Fibroblast of villous mesenchyme (primary cell): ENCODE measurements at places on chromosomes 7 and 10.
A peak's percentile ranks its signal among the peaks of the same experiment; 100 is the strongest.

- DNase-seq = no peak
Observed at GRCh38 chr10:117457071-117457810, 82.0 kb upstream of the PDZD8 start.

GRCh38 chr10:31617757-31618156 is 298.7 kb downstream of the ZEB1 start:
- DNase-seq = no peak

GRCh38 chr10:60870803-60871202 is 73.2 kb downstream of the RHOBTB1 start:
- DNase-seq = no peak

GRCh38 chr7:23808421-23808820 is 98.4 kb downstream of the STK31 start:
- no peak for DNase-seq

- peak; percentile 69 for DNase-seq
Observed at GRCh38 chr7:128425850-128426249, 16.1 kb upstream of the IMPDH1 start.

DNA sequence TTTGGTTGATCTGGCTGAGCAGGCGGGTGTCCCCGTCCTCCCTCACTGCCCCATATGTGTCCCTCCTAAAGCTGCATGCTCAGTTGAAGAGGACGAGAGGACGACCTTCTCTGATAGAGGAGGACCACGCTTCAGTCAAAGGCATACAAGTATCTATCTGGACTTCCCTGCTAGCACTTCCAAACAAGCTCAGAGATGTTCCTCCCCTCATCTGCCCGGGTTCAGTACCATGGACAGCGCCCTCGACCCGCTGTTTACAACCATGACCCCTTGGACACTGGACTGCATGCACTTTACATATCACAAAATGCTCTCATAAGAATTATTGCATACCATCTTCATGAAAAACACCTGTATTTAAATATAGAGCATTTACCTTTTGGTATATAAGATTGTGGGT is 26.9 kb upstream of the TRIM56 start:
- DNase-seq = peak; percentile 74

GRCh38 chr7:39678930-39679709 is 55.7 kb downstream of the RALA start:
- peak; percentile 71 for DNase-seq

DNA sequence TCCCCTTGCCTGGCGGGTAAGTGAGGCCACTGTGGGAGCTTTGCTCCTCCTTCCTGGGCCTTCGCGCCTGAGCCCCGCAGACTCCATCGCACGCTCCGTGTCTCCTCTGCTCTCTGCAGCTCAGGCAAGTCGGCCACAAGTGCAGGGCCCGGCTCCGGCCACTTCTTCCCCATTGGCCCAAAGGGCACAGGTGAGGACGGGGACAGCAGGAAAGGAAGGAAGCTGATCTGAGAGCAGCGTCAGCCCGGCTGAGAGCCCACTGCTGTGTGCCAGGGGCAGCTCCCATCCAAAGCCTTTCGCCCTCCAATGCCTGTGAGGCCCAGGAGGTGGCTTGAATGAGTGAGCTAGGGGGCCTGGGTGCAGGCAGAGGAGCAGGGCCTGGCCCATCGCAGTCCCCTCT is 33.7 kb upstream of the RHEB start:
- no peak for DNase-seq

GRCh38 chr7:130286881-130287280 is 6.1 kb upstream of the CPA4 start:
- no peak for DNase-seq
